ENCODE measurements at places on chromosomes 13 and 19. TPM values are rescaled to one million over a fixed set of nuclear protein-coding genes. Genes with fewer than 3 reads are reported as not detected.
A peak's percentile ranks its signal among the peaks of the same experiment; 100 is the strongest.

Gene NUP58
- total RNA-seq, result 26.9 TPM

DNA sequence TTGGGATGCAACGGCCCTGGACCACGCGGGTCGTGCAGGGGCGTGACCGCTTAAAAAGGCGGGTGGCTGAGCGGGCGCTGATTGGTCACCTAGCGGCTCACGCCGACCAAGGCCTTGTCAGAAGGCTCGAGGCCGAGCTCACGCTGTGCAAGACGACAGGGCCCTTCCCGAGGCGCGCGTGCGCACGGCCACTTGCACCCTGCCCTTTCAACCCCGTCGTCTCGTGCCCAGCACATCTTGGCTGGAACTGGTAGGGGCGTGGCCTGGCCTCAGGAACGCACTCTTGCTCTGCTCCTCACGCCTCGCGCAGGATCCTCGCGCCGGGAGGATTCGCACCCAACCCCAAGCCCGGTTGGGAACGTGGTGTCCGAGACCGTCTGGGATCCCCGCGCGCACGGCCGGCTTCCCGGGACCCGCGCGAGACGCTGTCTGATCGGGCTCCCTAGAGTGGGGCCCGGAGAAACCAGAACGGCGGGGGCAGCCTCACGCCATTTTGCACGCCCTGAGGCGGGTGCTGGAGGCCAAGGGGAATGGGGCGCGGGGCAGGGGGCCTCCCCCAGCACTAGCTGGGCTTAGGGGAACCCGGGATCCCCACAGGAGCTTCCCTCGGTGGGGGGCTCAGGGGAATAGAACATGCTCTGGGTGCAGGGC, at the start of gene MEIOSIN:
MEIOSIN (plus strand) TSS at position 280 of the 651 bp plus-strand sequence. CDS start 1,938 bp downstream, outside the sequence.
- peak; percentile 57 for DNase-seq

Gene KIR3DL2
- not detected for total RNA-seq

- DNase-seq, result no peak
Measured at GRCh38 chr19:34336781-34337271, 28.2 kb upstream of the GPI start.

Gene CNFN
- 0.66 TPM for total RNA-seq

- DNase-seq, result peak; percentile 35
Measured at GRCh38 chr13:33494596-33495204, 209.1 kb upstream of the STARD13 start.

- no peak for DNase-seq
Measured at GRCh38 chr13:78376033-78376432, 227.3 kb downstream of the POU4F1 start.

- DNase-seq, result peak; percentile 52
Measured at GRCh38 chr13:30148171-30148754, 159.1 kb downstream of the KATNAL1 start.

- DNase-seq, result no peak
Measured at GRCh38 chr13:28426381-28426780, 68.5 kb downstream of the FLT1 start.

DNA sequence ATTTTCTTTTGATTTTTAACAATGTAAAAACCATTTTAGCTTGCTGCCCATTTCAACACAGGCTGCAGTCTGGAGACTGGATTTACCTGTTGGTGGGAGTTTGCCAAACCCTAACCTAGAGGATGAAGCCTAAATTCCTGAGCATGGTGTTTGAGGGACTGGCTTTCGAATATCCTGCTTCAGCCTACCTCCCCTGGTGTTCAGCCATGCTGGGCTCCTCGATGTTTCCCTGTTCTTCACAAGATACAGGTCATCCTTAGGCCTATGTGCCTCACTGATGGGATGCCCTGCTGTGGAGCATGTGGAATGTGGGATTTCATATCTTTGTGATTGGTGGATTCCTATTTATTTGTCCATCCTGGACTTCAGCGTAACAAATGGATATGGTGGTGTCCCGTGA, 20.4 kb upstream of the ERCC5 start:
- DNase-seq, result no peak

Gene GAPDHS
- not detected for total RNA-seq

Measured in right cardiac atrium (tissue), 5 donors.